ENCODE measurements at places on chromosomes 7 and 10.

- DNase-seq: no peak
Measured at GRCh38 chr7:106952658-106953231, 87.7 kb downstream of the PIK3CG start.

DNA sequence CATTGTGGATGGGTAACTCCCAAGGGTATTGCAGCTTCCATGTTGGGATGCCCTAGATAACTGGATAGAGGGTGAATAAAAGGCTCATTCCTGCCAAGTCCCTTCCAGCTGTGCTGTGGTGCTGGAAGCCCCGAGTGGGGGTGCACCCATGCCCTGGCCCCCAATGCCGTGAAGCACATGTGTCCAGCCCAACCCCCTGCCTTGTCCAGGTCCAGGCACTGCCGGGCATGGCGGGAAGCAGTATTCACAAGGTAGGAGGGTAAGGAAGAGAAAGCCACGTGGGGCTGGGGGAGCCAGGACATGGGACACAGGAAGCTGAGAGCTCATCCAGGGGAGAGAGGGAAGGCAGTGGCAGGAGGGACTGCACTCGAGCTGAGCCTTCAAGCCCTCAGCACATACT, 148.2 kb upstream of the CDCA7L start:
- DNase-seq: no peak

DNA sequence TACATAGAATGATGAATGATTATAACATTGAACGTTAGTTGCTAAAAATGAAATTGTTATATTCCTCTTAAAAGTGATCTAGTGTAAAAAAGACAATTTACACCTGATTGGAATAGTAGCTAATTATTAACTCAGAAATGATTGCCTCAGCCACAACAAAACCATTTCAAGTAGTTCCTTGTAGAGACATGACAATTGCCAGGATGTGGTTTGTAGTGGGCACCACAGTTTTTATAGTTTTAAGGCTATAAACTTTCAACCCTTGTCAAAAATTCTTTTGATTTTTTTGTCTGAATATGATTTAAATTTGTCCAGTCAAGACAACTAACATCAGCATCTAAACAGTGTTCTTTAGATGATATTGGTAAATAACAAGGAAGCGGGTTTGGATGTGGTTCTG, 145.2 kb downstream of the SUGCT start:
- peak; percentile 62 for DNase-seq

- no peak for DNase-seq
Measured at GRCh38 chr10:43943119-43943817, 294.6 kb upstream of the ZNF32 start.

GRCh38 chr7:128919881-128920799, 9.6 kb upstream of the KCP start:
- no peak for DNase-seq

DNA sequence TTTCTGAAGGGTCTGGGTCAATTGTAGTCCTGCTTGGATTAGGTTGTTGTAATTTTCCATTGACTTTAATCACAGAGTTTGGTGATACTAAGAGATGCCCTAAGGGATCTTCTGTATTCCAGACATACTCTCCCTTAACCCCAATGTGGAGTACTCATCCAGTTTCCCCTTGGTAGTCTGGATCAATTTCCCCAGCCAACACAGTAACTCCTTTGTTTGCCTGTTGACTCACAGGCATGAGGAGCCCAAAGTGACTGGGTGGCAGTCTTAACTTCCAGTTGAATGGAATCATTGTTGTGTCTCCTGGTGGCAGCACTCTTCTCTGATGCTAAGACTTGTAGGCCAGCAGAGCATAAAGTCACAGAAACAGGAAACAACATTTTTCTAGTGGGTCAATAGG, 41.5 kb upstream of the PIK3CG start:
- DNase-seq: no peak

GRCh38 chr7:55071411-55072175, 52.8 kb downstream of the EGFR start:
- no peak for DNase-seq

DNA sequence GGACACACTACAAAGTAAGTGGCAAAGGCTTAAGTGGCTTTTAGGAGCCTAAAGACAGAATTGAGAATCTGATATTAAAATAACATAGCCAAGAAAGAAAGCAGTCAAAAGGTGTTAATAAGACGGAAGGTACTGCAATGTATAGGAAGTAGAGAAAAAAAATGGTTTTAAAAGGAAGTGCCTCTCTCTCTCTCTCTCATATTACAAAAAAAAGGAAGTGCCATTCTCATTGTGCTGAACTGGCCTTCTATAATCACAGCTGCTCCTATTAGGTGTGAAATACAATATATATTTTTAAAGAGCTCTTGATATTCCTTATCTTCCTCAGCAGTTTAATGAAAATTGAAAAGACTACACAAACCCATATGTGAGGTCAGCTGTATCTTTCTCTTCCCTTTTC, 199.4 kb upstream of the NPVF start:
- no peak for DNase-seq

- no peak for DNase-seq
Measured at GRCh38 chr7:116407165-116407564, 92.4 kb upstream of the CAV2 start.

GRCh38 chr10:99656199-99657064, 2.9 kb upstream of the ENTPD7 start:
- no peak for DNase-seq

DNA sequence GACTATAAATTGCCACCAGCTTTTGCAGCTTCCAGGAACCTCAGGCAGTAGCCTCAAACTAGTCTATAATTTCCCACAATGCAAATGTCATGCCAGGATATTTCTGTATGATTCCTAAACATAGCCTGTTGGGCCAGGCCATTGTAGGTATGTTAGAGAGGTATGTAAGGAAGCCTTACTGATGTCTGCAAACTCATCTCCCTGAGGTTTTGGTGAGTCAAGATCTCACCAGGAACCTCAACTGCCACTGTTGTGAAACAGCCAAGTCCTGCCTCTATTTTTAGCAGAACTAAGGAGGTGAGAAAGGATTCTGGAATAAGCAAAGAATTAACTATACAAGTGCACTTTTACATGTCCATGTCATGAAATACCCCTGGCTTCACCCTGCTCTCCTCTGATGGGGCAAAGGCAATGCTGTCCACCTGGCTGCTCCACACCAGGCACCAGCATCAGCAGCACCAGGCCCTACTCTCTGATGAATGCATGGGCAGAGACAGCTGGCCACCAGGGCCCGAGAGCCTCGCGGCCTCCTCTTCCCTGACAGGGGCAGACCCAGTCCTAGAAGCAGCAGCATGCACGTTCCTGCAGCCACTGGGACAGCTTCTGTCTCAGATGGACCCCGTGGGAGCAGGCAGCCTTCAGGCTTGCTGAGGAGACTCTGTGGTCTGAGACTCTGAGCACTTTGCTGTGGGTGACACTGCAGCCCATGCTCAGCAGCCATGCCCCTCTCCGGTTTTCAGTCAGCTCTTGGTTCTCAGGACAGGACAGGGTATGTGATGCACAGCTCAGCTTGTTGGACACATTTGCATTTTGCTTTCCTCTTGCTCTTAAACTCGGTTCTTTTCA, 147.3 kb downstream of the ZMYND11 start:
- DNase-seq: no peak

DNA sequence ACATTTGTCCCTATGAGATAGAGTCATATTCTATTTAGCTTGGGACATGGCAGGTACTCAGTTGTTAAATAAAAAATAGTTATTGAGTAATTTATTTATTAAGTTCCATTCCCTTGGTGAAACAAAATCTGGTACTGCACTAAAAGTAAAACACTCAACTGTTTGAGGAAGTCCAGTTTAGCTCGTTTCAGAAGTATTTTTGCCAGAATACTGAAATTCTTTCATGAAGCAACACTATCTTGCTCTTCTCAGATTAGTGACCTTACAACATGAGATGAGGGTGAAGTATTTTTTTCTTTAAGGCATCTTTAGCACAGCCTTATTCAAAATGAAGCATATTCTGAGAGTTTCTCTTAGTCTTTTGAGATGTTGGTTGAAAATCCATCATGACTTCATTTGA, 106.0 kb downstream of the ZNF365 start:
- DNase-seq: no peak

- DNase-seq: no peak
Measured at GRCh38 chr7:120760050-120760449, 97.9 kb downstream of the TSPAN12 start.

- peak; percentile 43 for DNase-seq
Measured at GRCh38 chr7:84085998-84086397, 108.6 kb downstream of the SEMA3A start.

GRCh38 chr7:155219947-155220769, 77.5 kb upstream of the INSIG1 start:
- no peak for DNase-seq

- no peak for DNase-seq
Measured at GRCh38 chr7:450741-451140, 68.9 kb downstream of the PDGFA start.

- DNase-seq: peak; percentile 12
Measured at GRCh38 chr7:32150039-32150438, 79.8 kb upstream of the PDE1C start.

- DNase-seq: no peak
Measured at GRCh38 chr10:96290368-96291133, 13.7 kb upstream of the DNTT start.

DNA sequence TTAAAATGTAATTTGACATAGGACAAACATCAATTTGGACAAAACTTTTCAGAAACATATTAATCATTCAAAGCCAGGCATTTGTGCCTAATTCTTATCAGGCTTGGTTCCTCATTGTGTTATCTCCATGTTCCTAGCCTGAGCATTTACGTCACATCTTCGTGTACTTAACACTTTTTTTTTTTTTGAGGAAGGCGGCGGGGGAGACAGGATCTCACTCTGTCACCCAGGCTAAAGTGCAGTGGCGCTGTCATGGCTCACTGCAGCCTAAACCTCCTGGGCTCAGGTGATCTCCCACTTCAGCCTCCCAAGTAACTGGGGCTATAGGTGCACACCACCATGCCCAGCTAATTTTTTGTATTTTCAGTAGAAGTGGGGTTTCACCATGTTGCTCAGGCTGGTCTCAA, 19.8 kb downstream of the HNRNPA2B1 start:
- peak; percentile 70 for DNase-seq

- no peak for DNase-seq
Measured at GRCh38 chr7:130891254-130892094, 157.5 kb upstream of the KLF14 start.

DNA sequence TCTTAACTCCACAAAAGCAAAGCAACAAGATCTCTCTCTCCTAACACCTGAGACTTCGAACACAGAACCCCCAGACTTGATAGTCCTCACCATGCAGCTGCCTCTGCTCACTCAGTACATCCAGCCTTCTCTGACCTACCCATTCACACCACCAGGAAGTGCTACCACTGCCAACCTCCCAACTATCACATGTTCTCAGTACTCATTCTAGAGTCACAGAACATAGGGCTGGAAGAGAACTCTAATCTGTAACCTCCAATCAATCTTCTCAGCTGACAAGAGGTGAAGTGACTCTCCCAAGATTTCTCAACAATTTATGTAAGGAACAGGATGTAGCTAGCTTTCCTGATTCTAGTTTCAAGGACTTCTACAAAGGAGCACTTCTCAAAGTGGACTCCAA, 3.8 kb downstream of the NUDCD3 start:
- peak; percentile 34 for DNase-seq

DNA sequence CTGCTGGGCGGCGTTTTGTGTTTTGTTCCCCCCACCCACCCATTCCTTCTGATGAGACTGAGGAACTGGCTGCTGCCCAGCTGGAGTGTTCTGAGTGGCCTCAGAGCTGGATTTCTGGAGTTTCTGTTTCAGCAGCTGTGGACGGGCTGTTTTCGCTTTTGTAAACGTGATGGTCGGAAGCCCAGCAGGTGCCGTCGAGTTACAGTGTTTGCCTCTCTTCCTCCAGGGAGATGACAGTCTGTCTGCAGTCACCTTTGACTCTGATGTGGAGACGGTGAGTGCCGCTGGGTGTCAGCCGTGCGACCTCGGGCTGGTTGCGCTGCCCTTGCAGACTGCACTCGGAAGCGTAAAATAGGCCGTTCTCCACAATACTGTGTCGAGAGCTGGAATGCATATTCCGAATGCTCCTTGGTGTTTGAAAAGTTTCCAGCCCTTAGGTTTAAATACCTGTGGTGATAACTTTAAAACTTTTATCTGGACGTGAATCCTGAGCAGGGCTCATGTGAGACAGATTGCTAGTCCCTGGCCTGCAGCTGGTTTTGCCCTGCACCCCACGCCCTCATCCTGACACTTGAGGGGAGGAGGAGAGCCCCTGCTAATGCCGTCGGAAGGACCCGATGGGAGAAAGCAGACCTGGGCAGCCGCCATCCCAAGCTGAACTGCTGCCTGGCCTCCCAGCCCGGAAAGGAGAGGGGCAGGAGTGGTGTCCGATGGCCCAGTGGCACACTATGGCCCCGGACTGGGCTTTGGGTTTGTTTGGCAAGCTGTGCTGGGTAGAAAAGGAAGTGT, 8.3 kb downstream of the IQCE start:
- no peak for DNase-seq

DNA sequence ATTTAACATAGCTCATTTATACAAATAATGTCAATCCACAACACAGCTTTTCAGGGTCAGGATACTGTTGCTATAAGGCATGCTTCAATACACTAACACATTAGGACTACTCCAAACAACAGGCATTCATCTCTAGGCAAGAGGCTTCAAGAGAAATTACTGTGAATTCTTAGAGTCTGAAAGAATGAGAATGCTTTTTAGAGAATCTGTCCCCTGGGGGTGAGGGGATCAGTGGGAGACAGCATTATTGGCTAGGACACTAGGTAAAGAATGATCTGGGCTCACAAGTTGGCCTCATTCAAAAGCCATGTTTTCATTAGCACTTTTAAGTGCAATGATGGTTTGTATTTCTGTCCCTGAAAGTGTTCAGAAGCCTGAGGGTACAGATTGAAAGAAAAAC, 132.6 kb downstream of the SEMA3D start:
- DNase-seq: no peak

DNA sequence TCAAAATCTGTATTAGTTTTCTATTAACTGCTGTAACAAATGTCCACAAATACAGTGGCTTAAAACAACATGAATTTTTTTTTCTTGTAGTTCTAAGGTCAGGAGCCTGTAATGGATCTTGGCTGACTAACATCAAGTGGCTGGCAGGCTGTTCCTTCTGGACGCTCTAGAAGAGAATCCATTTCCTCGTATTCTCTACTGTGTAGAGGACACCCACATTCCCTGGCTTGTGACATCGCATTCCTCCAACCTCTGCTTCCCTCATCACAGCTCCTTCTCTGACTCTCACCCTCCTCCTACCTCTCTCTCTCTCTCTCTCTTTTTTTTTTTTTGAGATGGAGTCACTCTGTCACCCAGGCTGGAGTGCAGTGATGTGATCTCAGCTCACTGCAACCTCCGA, 4.8 kb upstream of the CALHM1 start:
- DNase-seq: no peak

DNA sequence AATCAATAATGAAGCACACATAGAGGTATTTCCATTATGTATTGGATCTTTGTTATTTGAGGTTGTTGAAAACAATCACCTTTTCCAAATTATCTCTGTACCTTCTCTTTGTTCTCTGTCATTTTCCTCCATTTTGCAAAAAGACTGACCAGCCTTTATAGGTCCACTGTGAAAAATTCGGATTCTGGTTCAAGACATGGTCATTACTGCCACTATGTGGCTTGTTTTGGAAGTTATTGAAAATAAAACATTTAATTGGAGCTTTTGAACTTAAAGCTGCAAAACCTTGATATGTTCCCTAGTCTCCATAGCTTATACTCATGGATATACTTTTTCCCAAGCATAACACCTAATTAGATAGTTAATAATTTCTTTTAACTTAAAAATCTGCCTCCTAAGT, 1094.4 kb downstream of the NRG3 start:
- peak; percentile 74 for DNase-seq

GRCh38 chr10:23191764-23192711, at the start of gene PTF1A:
TSS of gene PTF1A (plus strand) at chr10:23192312. CDS start at chr10:23192531, 219 bp downstream.
- DNase-seq: peak; percentile 95

- peak; percentile 55 for DNase-seq
Measured at GRCh38 chr7:19928247-19928646, 154.8 kb upstream of the TMEM196 start.

Data from DMS53 (cell line).